ENCODE measurements at places on chromosomes 12 and 14. TPM values are rescaled to one million over a fixed set of nuclear protein-coding genes. Genes with fewer than 3 reads are reported as not detected.

FOXM1 gene
- 110 TPM for total RNA-seq

CLIP1 gene
- total RNA-seq, result 73.5 TPM

GNPTAB gene
- total RNA-seq, result 64.5 TPM

TAS2R7 gene
- not detected for total RNA-seq

TMPRSS12 gene
- not detected for total RNA-seq
